ENCODE measurements at places on chromosomes 3 and 15.

GRCh38 chr3:46974421-46975171, 1.9 kb downstream of the CCDC12 start:
- DNase-seq = no peak

DNA sequence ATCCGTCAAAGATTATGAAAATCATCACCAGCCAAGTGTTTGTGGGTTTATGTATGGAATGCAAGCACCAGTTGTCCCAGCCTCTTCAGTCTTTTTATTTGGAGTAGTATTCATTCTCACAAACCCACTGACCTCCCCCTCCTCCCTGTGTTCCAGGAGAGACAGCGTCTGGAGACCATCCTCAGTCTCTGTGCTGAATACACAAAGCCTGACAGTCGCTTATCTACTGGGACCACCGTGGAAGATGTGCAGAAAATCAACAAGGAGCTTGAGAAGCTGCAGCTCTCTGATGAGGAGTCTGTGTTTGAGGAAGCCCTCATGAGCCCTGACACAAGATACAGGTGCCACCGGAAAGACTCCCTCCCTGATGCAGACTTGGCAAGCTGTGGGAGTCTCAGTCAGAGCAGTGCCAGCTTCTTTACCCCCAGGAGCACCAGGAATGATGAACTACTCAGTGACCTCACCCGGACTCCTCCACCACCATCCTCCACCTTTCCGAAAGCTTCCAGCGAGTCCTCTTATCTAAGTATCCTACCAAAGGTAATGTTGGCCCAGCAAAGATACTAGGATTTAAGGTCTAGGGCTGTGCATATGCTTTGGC, 54.2 kb downstream of the PHLDB2 start:
- no peak for DNase-seq

- DNase-seq = no peak
Measured at GRCh38 chr3:50168388-50168787, 13.3 kb downstream of the SEMA3F start.

DNA sequence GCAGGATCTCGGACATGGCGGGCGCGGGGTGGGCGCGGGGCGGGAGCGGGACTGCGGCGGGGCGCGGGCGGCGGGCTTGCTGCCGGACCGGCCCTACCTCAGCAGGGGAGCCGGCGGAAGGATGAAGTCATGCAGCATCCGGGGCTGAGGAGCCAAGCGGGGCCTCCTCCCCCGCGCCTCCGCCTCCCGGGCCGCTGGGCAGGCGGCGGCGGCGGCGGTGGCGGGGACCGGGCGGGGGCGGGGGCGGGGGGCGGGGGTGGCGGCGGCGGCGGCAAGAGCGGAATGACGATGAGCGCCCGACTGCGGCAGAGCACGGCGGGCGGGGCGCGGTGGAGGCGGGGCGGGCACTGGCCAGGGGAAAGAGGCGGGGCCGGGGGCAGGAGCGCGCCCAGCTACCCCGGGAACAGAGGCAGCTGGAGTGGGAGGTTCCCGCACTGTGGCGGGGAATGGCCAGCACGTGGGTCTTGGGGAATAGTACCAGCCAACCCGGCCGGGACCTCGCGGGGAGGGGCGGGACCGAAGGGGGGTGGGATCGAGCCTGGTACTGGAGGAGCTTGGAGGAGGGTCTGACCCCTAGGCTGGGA, at the start of gene CAMK2N2:
CAMK2N2 (minus strand) TSS at position 284 of the 584 bp plus-strand sequence; CDS start at position 16, 268 bp downstream.
- DNase-seq = peak; percentile 97

- DNase-seq = no peak
Measured at GRCh38 chr15:60660290-60661051, 181.5 kb upstream of the ICE2 start.

GRCh38 chr3:170024581-170024980, 13.2 kb upstream of the GPR160 start:
- DNase-seq = no peak

GRCh38 chr3:121477589-121477988, 68.2 kb downstream of the POLQ start:
- no peak for DNase-seq

Data from NCI-H1105 (cell line).